WTC11 (cell line): ENCODE measurements at places on chromosomes 4 and X.

DNA sequence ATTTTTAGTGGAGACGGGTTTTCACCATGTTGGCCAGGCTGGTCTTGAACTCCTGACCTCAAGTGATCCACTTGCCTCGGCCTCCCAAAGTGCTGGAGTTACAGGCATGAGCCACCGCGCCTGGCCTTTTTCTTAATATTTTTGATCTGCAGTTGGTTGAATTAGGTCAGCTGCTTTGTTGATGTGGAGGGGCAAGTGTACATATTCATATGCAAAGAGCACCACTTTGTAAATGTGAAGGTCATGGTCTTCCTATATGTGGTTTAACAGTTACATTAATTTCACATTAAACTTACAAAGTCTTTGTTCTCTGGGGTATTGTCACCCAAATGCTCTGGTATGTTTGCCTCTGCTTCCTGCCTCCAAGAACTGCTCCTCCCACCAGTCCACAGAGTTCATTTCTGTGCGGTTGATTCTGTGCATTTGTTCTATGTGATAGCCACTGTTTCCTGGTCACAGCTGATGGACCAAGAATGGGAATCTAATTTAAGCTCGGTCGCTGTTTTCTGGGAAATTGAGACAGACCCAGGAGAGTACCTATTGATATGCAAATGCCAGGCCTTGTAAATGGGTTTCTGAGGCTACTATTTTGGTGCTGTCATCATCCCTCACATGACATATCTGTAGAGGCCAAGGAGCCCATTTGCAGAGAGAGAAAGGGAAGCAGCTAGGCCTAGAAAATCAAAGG is 26.9 kb upstream of the HPSE start:
- no peak for DNase-seq

DNA sequence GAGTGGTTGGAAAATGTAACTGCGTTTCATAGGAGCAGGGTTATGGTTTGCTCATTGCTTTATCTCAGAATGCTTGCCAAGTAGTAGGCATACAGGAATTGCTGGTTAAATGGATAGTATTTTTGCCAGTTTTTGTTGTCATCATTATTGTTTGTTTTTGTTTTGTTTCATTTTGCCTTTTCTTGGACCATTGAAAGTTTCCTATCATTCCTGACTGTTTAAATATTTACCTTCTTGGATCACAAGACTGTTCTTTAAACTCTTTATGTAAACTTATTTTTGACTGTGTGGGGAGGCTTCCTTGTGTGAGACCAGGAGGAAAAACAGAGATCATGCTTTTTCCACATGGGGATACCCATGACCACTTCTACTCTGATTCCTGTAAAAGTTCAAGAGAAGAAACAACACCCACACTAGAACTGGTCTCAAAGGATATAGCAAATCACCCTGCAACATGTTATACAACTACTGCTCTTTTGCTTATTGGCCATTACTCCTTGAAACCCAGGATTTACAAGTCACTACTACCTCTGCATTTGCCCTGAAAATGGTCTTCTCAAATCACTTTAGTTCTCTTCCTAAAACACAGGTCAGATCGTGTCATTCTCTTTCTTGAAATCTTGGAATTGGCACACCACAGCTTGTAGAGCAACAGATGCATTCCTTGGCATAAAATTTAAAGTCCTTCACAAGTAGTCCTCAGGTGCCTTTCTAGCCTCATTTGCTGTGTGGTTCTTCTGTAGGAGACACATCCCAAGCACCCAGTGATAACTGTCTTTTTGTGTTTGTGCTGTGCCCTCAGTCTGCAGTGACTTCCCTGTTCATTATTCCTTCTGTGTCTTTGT is 51.3 kb downstream of the FNIP2 start:
- no peak for DNase-seq

DNA sequence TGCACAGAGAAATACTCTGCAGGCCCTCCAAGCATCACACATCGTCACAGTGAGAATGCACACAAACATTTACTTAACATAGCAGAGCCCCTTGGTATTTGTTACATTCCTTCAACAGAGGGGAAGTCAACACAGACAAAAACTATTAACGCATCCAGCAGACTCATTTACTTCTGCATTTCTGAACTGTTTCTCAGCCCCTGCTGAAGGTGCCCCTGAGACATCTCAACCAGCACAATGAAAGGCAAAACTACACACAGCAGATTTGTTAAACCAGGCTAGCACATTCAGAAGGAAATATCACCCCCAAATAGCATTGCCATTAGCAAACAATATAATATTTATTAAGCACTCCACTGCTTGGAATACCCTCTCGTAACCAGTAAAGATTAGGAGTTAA is 367.0 kb downstream of the RAB28 start:
- no peak for DNase-seq

DNA sequence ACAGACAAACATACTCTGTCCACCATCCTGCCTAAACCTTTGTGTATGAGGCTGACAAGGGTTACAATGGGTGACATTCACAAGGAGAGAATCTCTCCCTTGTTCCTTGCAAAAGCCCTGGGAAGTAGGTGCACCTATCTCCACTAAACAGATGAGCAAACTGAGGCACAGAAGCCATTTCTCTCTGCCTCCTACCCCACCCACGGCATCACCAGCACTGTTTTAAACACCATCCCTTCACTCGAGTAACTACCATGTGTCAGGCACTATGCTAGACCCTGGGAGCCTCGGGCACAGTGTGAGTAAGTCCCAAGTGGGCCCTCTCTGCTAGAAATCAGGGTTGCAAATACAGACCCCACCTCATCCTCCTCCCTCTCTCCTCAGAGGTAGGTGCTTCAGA is 899 bp downstream of the LYAR start:
- DNase-seq, result no peak

DNA sequence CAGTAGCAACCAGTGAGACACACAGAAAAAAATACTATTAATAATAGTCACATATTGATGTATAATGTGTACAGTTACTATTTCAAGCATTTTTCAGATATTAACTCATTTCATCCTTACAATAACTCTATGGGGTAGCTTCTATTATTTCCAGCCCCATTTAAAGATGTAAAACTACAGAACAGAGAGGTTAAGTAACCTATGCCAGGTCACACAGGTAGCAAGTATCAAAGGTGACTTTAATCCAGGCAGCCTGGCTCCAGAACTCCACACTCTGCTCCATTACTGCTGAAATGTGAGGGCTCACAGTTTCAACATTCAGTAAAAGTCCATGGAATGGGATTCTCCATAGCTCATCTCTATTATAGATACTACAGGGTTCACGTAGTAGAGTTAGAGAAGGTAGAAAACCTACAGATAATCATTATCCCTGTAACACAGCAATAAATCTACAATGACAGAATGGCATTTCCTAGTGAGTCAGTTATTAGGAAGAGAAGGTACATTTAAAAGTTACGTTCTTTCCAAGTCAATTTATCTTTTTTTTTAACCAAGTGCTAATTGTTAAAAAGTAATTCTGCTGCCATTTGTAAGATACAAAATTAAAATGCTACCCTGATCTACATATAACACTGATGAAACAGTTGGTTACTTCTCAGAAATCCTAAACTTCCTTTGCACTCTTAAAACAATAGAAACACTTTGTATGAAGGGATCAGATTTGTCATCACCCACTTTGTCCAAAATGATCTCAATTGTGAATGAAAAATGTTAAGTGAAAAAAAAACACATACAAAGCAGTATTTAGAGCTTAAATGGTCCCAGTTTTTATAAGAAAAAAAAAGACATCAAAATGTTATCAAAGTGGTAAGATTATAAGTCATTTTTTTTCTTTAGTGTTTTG is 18.7 kb downstream of the RELL1 start:
- DNase-seq, result no peak

DNA sequence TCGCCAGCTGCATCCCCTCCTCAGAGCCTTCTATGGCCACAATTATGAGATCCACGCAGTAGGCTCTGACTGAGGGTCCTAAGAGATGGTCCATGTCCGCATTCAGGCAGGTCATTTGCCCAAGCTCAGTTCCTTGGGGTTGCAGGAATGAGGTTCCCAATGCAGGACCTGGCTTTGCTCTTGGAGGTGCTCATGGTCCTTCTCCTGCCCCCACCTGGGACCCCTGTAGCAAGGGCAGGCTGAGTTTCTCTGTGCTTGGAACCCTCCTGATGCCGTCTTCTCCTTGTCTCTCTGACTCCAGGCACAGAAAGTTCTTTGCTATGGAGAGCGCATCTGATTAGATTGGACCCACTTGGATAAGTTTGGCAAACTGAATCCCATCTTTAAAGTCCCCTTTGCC is 16.5 kb upstream of the SHOX start:
- DNase-seq, result no peak

DNA sequence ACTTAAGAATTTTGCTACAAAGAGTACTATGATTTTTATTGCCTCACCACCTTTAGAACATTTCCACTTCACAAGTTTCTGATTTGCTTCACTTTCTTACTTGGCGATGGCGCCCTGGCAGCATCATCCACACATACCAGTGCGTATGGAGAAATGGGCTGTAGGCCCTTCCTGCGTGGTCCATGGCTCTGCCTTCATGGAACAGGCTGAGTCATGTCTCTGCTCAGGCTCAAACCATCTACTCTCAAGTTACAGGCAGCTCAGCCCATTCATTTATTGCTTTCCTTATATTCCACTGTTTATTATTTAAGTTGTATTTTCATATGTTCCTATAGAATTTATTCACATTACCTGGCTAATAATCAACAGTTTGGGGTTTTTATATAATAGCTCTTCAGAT is 21.1 kb downstream of the CASP3 start:
- no peak for DNase-seq

DNA sequence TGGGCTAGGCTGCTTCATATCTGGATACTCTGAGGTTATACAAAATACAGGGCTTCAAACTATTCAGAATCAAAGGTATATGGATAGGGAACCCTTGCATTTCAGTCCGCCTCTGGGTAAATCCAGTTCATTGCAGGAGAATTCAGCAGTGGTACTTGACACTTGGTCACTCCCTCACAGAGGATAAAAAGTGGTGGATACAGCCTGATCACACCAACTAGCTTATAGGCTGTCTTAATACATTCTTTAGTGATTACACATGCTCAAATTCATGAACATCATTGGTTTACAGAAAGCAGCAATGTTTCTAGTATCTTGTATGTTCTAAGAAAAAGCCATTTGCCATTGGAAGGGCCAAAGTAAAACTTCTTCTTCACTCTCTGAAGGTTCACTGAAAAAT is 104.8 kb upstream of the PDE5A start:
- no peak for DNase-seq

- DNase-seq, result no peak
Observed at GRCh38 chrX:9498236-9498635, 33.4 kb downstream of the TBL1X start.

GRCh38 chrX:826448-826847 is 195.9 kb downstream of the SHOX start:
- no peak for DNase-seq

DNA sequence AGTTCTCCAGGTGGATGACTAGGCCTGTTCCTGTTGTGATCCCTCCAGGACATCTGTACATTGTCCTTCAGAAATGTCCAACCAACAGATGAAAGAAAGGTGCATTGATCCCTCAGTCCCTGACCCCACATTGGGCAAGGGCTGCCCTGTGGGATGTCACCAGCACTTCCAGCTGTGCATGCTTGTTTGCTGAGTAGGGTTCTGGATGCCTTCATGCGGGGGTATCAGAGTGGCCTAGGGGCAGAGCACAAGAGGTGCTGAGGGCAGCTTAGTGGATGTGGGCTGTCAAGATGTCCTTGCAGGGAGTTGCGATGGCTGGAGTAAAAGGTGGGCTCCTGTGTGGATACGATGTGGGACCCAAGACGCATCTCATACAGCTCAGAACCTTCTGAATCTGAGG is 112.5 kb downstream of the PALLD start:
- no peak for DNase-seq

DNA sequence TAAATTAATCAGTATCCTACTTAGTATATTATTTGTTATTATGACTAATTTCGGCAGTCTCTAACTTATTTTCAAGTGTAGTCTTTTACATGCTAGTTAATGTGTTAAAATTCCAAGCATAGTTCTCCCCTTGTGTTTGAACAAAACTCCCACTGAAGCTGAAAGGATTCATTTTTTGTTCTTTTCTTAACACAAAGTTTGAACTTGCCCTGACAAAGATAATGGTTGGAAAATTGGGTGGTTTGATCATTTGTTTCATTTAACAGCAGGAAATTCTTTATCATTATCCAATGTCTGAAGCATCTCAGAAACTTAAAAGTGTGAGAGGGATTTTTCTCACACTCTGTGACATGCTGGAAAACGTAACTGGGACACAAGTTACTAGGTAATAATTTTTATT is 36.0 kb downstream of the INTU start:
- no peak for DNase-seq

DNA sequence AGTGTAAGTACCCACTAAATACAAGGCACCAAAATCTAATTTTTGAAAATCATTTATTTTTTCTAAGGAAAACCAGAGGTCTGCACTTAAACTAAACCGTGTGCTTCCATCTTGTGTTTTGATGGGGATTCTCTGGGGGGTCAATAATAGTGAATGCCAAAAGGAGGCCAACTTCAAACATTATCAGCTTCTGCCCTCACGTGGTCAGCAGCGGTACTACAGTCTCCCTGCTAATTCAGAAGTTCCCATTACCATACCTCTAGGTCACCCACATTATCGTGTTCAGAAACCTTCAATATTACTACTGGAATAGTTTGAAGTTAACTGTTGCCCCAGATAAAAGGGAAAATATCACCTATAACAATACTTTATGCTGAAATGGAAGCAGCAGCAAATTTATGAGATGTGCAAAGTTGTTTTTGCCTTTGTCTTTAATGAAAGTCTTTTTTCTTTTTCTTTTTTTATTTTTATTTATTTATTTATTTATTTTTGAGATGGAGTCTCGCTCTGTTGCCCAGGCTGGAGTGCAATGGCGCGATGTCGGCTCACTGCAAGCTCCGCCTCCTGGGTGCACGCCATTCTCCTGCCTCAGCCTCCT is 17.3 kb downstream of the CTPS2 start:
- DNase-seq, result peak; percentile 70

- no peak for DNase-seq
Observed at GRCh38 chrX:154828016-154828408, 6.5 kb downstream of the SMIM9 start.

- no peak for DNase-seq
Observed at GRCh38 chr4:29970626-29971025, 749.5 kb upstream of the PCDH7 start.

- no peak for DNase-seq
Observed at GRCh38 chr4:52019936-52020657, at the start of gene LRRC66. Gene LRRC66 (minus strand): TSS chr4:52020363. CDS start chr4:52017613, 2,750 bp downstream.

DNA sequence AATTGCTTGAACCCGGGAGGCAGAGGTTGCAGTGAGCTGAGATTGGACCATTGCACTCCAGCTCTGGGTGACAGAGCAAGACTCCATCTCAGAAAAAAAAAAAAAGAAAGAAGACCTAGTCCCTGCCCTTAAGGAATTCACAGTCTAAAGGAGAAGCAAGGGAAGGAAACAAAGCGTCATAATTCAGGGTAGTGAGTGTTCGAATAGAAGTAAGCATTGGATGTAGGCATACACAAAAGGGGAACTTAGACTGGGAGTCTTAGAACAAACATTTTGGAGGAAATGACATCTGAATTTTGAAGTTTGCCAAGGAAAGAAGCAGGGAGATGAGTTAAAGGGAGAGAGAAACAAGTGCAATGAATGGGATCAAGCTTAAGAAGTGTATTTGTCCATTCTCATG is 32.4 kb downstream of the PPM1K start:
- no peak for DNase-seq
